Stimulated activated CD4-positive, alpha-beta T cell treated with anti-CD3 and anti-CD28 coated beads, Interleukin-1b, Interleukin-23, amount 100 ng/mL, for 1 hour (primary cell): ENCODE measurements at places on chromosomes 7 and 10.

DNA sequence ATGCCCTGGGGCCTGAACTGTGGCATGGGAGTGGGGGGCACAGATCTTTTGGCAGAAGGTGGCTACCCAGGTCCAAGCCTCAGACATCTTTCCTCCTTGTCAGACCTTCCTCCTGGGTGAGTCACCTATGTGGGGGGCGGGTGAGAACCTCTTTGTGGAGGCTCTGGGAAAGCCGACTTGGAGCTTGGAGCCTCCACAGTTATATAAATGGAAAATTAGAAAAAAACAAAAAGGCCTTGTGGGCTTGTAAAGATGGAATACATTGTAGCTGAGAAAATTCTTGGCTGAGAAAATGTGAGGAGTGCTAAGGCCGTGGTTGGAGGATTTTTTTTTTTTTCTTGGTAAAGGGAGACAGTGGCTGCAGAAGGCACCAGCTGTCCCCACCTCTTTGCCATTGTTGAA is 292.5 kb downstream of the CCDC3 start:
- DNase-seq, result no peak

GRCh38 chr7:100489121-100489520 is 5.4 kb downstream of the NYAP1 start:
- no peak for DNase-seq

- no peak for DNase-seq
Measured at GRCh38 chr10:25933653-25934608, at the start of gene MYO3A. Gene MYO3A, plus strand, starts transcription at chr10:25934229. Its CDS starts 17,882 bp downstream, at chr10:25952111.

DNA sequence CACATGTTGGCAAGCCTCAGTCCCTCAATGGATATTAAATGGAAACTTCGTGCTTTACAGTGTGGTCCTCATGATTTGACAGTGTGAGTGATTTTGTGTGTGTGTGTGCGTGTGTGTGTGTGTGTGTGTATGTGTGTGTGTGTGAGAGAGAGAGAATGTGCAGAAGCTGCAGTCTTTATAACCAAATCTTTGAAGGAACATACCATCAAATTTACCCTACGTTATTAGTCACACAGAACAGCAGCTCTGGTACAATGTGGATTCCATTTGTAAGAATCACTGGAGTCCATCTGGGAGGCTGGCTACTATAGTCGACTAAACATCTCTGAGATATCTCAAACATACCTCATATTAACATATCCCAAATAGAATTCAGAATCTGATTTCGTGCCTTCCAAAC is 928.0 kb upstream of the POT1 start:
- no peak for DNase-seq

- DNase-seq, result no peak
Measured at GRCh38 chr7:22571766-22572165, 71.8 kb upstream of the STEAP1B start.

DNA sequence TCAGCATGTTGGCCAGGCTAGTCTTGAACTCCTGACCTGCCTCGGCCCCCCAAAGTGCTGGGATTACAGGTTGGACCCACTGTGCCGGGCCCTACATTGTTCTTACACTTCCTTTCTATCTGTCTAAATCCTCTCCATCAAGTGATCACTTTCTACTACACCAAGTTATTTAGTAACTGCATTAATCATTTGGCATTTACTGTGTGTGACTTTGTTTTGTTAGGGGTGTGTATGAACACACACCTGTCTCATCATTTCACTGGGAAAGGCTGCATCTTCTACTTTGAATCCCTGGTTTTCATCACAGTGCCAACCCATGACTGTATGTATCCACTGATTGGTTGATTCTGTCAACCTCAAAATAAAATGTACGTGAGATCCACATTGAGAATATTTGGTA is 23.0 kb upstream of the CCDC71L start:
- DNase-seq, result no peak

- DNase-seq, result no peak
Measured at GRCh38 chr7:1924258-1924817, 254.3 kb downstream of the ELFN1 start.

DNA sequence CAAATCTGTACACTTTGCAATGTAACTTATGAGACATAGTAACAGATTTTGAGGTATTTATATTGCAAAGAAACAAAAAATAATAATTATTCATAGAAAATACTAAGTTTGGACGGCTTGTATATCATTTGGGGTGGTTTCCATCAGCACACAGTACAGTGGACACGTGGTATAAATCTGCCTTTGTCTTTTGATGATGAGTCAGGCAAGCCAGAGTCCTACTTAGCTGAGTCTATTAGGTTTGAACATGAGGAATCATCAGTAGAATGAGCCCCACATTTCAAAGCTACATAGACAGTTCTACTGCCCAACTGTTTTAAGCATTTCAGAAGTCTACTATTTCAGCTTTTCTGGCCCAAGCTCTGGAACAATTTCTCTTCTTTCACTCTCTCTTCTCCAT is 803.2 kb downstream of the PHTF2 start:
- no peak for DNase-seq

GRCh38 chr10:69340695-69341094 is 62.4 kb downstream of the HK1 start:
- DNase-seq, result no peak

DNA sequence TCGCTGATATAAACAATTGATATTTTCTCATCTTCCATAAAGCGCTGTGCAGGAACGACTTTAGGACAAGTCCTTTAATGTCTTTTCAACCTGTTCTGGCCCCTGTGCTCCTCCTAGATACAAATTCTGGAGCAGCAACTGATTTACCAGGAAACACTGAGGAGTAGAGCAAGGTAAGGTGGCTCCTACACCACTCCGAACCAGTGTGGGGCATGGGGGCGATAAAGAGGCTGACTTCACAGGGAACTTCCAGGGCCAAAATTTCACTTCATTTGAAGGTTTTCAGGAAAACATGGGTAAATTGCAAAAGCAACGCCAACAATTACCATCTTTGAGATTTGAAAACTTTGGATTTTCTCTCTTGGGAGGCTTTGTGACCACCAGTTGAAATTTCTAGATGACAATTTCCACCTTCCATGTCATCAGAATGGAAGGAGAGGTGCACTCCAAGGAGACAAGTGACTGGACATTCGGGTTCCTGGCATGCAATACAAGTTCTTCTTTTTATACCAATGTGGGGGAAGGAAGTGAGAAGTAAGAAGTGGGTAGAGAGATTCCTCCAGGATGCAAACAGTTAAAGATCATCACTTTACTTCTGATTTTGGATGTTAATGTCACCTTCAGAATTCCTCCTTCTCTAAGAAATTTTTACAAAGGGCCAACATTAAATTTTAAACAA is 118.5 kb downstream of the FAM107B start:
- DNase-seq, result no peak

DNA sequence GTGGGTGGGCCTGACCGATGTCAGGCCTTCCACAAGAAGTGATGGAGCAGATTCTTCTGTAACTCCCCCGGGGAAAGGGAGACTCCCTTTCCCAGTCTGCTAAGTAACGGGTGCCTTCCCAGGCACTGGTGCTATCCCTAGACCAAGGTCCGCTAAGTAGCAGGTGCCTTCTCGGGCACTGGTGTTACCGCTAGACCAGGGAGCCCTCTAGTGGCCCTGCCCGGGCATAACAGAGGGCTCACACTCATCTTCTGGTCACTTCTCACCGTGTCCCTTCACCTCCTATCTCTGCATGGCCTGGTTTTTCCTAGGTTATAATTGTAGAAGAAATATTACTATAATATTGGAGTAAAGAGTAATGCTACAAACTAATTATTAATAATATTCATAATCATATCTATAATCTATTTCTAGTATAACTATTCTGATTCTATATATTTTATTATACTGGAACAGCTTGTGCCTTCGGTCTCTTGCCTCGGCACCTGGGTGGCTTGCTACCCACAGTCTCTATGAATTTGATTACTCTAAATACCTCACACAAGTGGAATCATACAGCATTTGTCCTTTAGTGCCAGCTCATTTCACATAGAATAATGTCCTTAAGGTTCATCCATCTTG is 1378.7 kb downstream of the XPNPEP1 start:
- no peak for DNase-seq

DNA sequence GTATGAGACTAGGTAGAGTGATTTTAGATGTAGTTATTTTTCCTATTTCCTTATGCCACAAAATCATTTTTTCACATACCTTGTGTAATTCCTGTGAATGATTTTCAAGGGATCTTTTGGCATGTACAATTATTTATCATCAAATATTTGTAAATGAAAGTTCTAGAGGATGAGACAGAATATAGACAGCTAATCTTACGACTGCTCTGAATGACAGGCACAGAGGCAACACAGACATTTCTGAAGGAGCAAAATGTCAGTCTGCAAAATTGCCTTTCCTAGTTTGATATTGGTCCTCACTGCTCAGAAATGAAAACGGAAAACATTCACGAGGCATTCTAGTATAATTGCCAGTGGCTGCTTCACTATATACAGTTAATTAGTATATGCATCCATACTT is 810.6 kb upstream of the C7orf33 start:
- DNase-seq, result no peak

- DNase-seq, result no peak
Measured at GRCh38 chr10:64468219-64468618, 947.0 kb downstream of the REEP3 start.
